Activated T-cell treated with anti-CD3 and anti-CD28 coated beads, Interleukin-2, amount 50 U/mL, for 24 hours (primary cell): ENCODE measurements at places on chromosomes 13 and 19.
A peak's percentile ranks its signal among the peaks of the same experiment; 100 is the strongest.

- no peak for DNase-seq
These were observed 7.7 kb downstream of the KDM4B start for GRCh38 chr19:4976401-4977298.

DNA sequence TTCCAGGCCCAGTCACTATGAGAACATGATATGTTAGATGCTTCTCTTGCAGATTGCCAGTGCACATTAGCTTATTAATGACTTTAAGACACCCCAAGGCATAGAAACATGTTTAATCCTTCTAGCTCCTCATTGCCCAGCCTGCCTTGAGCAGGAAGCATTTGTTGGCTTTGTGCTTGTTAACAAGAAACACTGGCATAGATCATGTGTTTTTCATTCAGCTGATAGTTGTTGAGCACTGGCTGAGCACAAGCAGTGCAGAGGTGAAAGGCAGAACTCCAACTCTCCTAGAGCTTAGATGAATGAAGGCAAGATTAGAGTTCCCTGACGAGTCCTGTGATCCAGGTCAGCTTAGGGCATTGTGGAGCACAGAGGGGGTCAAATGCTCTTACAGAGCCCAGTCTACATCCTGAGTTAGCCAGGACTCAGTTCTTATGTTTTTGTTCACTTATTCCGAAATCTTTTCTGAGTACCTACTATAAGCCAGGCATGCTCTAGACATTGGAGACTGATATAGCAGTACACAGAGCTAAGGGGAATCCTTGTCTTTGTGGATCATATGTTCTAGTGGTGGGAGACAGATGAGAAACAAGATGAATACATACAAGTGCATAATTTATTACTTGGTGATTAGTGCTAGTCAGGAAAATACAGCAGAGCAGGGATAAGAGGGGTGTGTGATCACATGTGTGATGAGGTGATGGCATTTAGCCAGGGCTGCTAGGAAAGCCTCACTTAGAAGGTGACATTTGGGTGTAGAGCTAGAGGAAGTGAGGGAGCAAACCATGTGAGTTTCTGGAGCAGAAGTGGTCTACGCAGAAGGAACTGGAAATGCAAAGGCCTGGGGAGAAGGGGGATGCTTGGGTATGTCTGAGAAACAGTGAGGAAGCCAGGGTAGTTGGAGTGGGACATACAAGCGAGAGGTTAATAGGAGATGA, 101.2 kb downstream of the WASF3 start:
- DNase-seq, result no peak

GRCh38 chr19:5205937-5206750, 134.5 kb downstream of the PTPRS start:
- no peak for DNase-seq

GRCh38 chr13:51643882-51644281, 59.6 kb downstream of the WDFY2 start:
- no peak for DNase-seq

DNA sequence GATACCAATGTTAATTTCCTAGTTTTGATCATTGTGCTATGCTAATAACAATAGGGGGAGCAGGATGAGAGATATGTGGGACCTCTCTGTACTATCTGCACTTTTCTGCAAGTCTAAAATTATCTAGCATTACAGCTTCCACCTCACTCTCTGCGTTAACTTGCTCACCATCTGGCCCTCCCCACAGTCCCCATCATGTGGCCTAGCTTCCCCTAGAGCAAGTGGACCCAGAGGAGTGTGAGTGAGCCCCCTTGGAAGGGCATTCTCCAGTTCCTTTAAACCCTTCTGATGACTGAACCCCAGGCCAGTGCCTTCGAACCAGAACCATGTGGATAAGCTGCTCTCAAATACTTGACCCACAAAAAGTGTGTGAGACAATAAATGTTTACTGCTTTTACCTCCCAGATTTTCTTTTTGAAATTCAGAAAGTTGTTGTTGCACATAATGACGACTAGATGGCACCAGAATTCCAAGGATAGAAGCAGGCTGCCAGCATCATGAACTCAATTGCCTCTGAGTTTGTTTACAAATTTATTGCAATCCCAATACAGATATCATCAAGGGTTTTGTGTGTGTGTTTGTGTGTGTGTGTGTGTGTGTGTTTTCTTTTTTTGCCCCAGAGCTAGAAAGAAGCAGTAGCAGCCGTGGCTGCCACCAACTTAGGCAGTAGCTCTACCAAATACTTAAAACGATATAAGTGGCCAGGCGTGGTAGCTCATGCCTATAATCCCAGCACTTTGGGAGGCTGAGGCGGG, 49.0 kb upstream of the ZNF780A start:
- no peak for DNase-seq

GRCh38 chr19:39328046-39328705, 7.5 kb upstream of the LRFN1 start:
- peak; percentile 89 for DNase-seq

- DNase-seq, result no peak
These were observed 500.9 kb downstream of the MYO16 start for GRCh38 chr13:109130093-109130835.

- DNase-seq, result no peak
These were observed 188.6 kb downstream of the TEX29 start for GRCh38 chr13:111508902-111509509.

DNA sequence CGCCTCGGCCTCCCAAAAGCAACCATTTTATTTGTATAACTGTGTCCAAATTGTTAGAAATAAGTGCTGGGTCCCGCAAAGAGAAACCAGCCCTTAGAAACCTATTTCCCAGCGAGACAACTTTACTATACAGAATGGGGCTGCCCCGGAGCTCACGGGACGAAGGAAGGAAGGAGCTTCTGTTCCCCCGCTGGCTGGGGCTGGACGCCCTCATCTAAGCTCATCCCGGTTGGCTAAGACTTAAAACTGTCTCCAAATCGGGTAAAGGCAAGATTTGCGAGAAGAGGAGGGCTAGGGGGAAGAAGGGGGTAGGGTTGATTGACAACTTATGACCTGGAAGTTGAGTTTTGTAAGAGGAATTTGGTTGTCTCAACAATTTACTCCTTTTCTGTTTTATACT, 12.3 kb upstream of the BSG start:
- DNase-seq, result no peak

- no peak for DNase-seq
These were observed 45.0 kb downstream of the ZNF85 start for GRCh38 chr19:20968092-20968491.

- DNase-seq, result no peak
These were observed 37.7 kb downstream of the DLEU7 start for GRCh38 chr13:50805805-50806204.

GRCh38 chr19:28608292-28608691, 604.7 kb downstream of the UQCRFS1 start:
- no peak for DNase-seq

DNA sequence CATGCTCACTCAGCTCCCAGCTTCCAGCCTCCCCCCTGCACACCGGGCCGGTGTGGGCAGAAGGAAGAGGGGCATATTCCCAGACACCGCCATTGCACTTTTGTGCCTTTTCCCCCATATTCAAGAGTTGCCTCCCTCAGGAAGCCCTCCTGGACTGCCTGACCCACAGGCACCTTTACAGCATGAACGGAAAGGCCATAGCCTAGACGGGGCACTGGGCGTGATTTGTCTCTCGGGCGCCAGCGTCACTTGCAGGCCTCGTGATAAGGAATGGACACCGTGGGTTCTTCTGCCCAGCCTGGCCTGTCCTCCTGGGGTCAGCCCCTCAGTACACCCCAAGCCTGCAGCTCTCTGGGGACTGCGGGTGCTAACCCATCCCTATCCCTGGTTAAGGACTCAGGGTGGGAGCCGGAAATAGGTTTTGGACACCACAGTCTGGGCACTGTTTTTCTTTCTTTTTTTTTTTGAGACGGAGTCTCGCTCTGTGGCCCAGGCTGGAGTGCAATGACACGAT, 933 bp upstream of the UQCR11 start:
- DNase-seq, result no peak

GRCh38 chr19:34722353-34722752, 11.7 kb upstream of the ZNF181 start:
- DNase-seq, result no peak

GRCh38 chr19:49744946-49745381, 18.1 kb downstream of the TSKS start:
- no peak for DNase-seq

DNA sequence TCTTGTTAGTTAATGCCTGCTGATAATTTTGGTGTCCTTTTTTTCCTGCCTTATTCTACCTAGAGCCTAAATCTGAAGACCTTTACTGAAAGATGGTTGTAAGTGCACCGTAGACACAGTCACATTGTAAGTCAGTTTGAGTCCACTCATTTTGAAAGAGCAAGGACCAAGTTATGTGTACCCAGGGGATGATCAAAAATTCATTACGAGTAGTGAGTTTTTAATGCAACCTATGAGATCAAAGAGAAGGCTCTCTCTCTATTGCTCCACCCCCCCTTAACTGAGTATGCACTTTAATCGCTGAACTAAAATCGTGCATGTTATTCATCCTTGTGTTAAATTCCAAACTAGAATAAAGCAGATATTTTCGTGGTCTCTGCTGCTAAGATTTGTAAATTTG, 1.8 kb downstream of the RAP2A start:
- DNase-seq, result no peak

- DNase-seq, result no peak
These were observed 16.7 kb downstream of the KLF5 start for GRCh38 chr13:73075546-73075945.

- no peak for DNase-seq
These were observed 2.8 kb upstream of the LMO7 start for GRCh38 chr13:75633285-75633684.
